ENCODE measurements at places on chromosomes 5 and 9.

- DNase-seq, result no peak
These were observed 522.9 kb upstream of the ARRDC3 start for GRCh38 chr5:91906027-91906426.

DNA sequence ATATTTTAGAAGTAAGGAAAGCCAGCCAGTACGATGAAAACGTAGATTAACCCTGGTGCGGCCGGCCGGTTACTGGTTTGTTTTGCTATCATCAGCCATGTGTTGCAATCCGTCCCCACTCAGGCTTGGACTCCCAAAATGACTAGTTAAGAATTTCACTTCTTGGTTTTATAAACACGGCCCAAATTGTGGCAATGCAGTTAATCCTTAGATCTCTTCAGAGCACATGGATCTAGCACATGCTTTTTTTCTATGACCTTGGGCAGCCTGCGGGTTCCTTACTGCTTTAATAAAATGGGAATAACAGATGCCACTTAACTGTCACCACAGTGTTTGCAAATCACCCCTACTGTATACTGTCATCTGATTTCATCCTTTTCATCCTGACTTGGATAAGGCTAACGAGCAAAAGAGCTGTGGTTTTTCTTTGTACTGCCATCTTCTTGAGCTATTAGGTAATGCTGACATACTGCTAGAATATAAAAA lies 1.5 kb downstream of the NDFIP1 start:
- no peak for DNase-seq

- no peak for DNase-seq
These were observed 402.1 kb upstream of the BRINP1 start for GRCh38 chr9:119771341-119771740.

- no peak for DNase-seq
These were observed 227.9 kb downstream of the ESM1 start for GRCh38 chr5:54757541-54757940.

- DNase-seq, result peak; percentile 14
These were observed 760 bp upstream of the MAN1B1 start for GRCh38 chr9:137085920-137086530.

DNA sequence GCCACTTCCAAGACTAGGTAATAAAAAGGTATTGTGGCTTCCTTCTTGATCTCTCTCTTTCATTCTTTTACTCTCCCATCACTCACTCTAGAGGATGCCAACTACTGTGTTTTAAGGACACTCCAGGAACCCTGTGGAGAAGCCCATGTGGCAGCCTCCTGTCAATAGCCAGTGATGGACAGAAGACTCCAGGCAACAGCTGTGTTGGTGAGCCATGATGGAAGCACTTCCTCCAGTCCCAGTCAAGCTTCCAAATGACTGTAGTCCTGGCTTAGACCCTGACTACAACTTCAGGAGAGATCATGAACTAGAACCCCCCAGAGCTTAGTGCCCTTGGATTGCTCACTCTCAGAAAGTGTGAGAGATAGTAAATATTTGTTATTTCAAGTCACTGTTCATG lies 123.9 kb downstream of the PPP2R2B start:
- DNase-seq, result no peak

GRCh38 chr5:154871734-154872133 lies 13.3 kb downstream of the CNOT8 start:
- no peak for DNase-seq

GRCh38 chr5:124828731-124829234 lies 82.3 kb upstream of the ZNF608 start:
- no peak for DNase-seq

DNA sequence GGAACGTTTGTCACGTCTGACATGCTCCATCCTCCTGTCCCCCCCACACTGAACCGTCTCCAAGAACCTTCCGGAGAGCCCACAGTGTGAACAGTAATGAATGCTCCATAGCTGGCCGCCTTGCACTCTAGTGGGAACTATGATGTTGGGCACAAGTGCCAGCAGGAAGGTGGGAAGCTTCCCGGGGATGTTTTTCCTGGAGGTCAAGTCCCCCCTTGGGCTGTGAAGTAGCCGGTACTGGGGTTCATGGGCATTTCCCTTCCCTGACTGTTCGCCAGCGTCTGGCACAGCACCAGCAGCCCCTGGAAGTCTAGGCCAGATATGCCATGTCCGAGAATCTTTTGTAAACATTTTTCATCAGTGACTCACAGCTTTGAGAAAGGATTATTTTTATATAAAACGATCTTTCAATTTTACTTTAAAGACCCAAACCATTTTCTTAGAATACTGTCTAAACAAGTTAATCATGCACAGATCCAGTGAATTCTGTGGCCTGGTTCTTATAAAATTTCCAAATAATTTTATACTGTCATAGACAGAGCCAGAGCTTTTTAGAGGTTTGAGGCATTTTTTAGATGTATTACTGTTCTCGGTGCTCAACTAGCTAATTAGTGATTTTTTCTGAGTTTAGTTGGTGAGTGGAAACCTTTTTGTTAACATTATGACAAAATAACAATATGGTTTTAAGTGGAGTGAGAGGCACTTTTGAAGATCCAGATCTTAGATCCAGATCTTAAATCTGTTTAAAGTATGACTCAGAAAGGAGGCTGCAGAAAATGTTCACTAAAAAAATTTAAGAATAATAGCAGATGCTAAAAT lies 11.6 kb downstream of the ABL1 start:
- no peak for DNase-seq

GRCh38 chr9:94705162-94705702 lies 21.3 kb upstream of the AOPEP start:
- no peak for DNase-seq

DNA sequence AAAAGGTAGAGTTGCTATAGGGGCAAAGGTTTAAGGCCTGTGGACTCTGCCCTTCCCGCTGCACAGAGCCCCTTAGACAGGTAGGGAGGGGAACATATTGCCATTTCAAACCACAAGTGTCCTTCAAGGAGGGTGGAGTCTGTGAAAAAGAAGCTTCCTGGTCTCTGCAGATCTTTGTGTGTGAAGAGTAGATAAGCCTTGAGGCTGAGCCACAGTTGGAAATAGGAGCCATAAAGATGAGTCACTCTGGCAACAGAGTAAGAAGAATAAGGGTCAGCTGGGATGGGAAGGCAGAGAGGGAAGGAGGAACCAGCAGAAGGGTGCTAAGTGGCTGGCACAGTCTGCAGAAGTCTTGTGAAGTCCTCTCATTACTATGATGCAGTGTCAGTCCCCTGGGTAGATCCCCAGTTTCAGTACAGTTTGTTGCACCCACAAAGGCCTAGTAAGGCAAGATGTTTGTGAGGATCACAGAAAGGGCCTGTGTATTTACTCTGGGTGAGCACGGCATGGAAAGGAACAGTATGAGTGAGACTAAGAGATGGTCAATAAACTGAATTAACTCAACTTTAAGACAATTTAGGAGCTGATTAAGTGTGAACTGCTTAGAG lies 18.1 kb downstream of the GRXCR2 start:
- no peak for DNase-seq

GRCh38 chr5:168679515-168679920 lies 100.3 kb upstream of the PANK3 start:
- DNase-seq, result peak; percentile 42

DNA sequence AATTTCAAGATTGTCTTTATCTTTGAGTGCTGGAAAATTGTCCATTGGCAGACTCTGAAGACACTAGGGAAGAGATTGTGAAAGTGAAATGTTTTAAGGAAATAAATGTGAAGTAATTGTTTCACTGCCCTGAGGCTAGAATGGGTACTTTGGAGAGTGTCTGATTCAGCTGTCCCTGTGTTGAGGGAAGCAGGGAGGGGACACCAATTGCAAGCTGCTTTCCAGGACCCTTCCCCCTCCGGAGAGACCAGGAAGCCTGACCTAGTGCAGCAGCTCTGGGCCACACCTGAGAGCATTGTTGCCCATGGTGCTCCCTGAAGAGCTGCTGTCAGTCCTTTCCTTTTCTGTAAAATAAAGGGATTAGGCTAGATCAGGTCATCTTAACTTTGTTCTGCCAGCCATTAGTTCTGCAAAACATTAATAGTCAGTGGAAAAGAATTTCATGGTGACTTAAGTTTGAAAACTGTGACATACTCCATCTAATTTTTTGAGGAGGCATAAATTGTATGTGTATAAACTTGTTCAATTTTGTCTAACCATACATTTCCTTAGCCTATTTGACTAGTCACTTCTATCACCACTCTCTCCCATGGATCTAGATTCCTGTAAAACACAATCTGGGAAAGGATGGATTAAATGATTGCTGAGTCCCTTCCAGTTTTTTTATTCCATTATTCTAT lies 18.8 kb downstream of the MAP1B start:
- DNase-seq, result no peak

Measured in activated CD4-positive, alpha-beta T cell treated with anti-CD3 and anti-CD28 coated beads for 4 hours (primary cell).